ENCODE measurements at places on chromosomes 12 and 14.
A peak's percentile ranks its signal among the peaks of the same experiment; 100 is the strongest.

DNA sequence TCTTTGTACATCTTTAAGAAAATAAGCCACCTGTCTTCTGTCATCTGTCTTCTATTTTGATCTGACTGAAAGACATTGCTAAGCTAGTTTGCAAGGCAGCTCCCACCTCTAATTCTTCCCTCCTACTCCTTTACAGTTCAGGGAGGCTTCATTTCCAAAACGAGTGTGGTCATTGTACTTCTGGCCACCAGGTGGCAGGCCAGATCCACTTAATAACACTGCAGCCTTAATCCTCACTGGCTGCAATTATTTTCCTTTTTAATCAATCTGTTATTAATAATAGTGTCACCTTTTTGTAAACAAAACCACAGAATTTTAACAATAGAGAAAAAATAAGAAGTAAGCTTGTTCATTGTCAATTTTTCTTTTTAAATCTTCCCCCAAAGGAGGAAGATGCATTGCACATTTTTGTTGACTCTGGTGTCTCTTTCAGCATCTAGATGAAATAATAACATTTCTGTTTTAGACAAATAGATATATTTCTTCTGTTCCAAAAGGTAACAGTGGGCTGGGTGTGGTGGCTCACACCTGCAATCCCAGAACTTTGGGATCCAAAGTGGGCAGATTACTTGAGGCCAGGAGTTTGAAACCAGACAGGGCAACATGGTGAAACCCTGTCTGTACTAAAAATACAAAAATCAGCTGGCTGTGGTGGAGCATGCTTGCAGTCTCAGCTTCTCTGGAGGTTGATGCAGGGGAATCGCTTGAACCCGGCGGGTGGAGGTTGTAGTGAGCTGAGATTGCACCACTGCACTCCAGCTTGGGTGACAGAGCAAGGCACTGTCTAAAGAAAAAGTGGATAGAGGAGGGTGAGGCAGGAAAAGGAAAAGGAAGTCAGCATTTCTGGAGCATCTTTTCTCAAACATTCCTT is 23.3 kb downstream of the GABARAPL1 start:
- DNase-seq: peak; percentile 57

GRCh38 chr14:50064993-50065392 is 51.4 kb downstream of the VCPKMT start:
- DNase-seq: peak; percentile 89

GRCh38 chr14:97218691-97219430 is 421.7 kb downstream of the VRK1 start:
- no peak for DNase-seq

- peak; percentile 48 for DNase-seq
These were observed 153.9 kb downstream of the PRKCH start for GRCh38 chr14:61475316-61475715.

All from MM.1S (cell line).